CD4-positive, alpha-beta T cell treated with Interleukin-10 for 1 hour (primary cell): ENCODE measurements at places on chromosomes 16 and 17.

- no peak for DNase-seq
Measured at GRCh38 chr17:44935116-44935515, 12.5 kb downstream of the KIF18B start.

GRCh38 chr17:56172517-56172982 lies 19.3 kb downstream of the ANKFN1 start:
- DNase-seq, result no peak

DNA sequence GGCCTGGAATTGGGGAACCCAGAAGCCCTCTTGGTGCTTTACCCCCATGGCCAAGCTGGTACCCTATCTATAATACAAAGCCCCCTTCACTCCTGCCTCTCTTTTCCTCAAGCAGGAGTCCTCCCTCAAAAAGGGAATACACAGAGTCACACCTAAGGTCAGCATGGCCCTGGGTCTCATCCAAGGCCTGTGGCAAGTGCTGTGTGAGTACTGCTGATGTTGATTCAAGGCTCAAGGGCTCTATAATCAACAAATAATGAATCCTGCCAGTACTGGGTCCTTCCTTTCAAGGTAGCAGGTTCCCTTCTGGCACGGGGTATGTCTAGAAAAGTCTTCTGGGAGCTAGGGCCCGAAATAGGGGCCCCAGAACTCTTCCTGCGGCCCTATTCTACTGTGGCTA lies 187.3 kb downstream of the CYB561 start:
- no peak for DNase-seq

- no peak for DNase-seq
Measured at GRCh38 chr16:22924492-22924891, 110.5 kb downstream of the HS3ST2 start.

DNA sequence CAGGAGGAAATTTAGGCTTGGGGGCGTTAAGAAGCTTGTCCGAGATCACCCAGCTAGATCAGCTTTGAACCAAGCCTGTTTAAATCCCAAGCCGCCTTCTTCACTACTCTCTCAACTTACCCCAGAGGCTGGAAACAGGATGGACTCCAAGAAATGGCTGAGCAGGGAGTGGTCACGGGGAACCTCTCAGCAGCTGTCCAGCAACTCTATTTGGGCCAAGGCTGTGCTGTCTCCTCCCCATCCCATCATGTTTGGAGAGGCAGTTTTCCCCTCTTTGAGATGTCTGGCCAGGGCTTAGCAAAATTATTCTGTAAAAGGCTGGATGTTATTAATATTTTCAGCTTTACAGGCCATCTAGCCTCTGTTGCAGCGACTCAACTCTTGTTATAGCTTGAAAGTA lies 305.7 kb downstream of the RBFOX1 start:
- DNase-seq, result no peak

DNA sequence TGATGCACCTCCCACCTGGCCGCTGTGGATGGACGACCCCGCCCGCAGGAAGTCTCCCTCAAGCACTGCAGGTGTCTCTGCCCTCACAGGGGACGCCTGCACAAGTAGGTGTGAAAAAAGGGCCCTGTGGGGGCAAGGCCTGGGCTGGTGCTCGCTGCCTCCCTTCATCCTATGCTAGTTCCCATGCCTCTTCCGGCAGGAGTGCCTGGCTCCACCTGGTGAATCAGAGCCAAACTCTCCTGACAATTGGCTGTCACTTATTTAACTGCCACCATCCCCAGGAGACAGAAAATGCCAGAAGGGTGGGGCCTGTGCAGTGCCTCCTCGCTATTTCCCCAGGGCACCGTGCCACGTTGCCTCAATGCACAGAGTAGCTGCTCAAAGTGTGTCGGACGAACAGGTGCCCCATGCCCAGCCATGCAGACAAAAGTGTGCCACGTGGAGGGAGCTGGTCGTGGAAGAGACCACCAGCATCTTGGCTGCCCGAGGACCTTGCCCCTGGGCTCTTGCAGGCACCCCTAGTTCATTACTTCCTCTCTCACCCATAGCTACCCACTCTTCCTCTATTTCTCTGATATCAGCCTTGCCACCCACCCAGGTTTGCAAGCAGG lies 170.7 kb downstream of the SEC14L1 start:
- no peak for DNase-seq

DNA sequence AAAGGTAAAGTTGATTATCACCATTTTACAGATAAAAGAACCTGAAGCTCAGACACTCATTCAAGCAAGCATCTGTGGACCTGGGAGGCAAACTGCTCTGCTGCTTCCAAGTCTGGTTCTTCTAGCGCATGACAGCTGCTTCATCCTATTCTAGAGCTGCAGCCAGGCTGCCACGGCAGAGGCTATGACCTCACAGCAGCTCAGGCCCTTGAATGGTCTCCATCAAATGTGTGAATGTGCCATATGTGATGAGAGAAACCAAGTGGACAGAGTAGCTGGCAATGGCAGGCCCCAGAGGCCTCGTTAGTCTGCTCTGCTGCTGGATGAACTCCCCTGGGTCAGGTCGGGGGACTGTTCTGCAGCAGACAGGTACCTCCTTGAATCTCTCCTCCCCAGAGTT lies 30.7 kb upstream of the FOXJ1 start:
- DNase-seq, result no peak

DNA sequence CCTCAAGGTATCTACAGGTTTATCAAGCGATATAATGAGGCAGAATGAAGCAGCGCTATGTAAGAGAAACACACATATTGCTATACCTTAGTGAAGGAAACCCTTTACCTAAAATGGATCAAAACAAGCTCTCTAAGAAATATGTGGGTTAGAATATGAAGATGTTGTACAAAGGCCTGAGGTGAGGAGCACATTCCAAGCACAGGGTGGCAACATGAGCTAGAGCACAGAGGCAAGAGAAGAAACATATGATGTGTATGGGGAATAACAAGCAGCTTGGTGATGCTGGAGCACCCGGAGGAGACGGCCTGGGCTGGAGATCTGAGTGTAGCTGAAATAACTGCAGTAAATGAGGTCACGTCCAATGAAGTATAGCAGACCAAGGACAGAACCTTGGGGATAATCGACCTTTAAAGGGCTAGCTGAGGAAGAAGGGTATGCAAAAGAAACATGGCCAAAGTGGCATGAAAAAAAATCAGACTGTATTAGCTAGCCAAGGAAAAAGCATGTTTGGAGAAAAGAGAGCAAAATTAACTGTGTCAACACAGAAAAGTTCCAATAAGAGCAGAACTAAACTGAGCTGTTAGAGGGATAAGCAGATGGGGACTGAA lies 44.0 kb downstream of the MARVELD3 start:
- no peak for DNase-seq

GRCh38 chr17:80106176-80106575 lies 4.8 kb downstream of the GAA start:
- DNase-seq, result no peak

- DNase-seq, result no peak
Measured at GRCh38 chr17:30905742-30906100, 317 bp downstream of the TEFM start.
